Mucosa of gallbladder (tissue), 1 donor: ENCODE measurements at places on chromosomes 1 and 21. TPM values are rescaled to one million over a fixed set of nuclear protein-coding genes. Genes with fewer than 3 reads are reported as not detected.

Gene CDK18
- total RNA-seq: 76.4 TPM

Gene CEP104
- total RNA-seq: 64.1 TPM

Gene MAN1C1
- total RNA-seq: 18.4 TPM

Gene ASAP3
- 40.1 TPM for total RNA-seq

Gene PGLYRP3
- total RNA-seq: not detected

Gene CHI3L2
- total RNA-seq: 2.8 TPM

DNA sequence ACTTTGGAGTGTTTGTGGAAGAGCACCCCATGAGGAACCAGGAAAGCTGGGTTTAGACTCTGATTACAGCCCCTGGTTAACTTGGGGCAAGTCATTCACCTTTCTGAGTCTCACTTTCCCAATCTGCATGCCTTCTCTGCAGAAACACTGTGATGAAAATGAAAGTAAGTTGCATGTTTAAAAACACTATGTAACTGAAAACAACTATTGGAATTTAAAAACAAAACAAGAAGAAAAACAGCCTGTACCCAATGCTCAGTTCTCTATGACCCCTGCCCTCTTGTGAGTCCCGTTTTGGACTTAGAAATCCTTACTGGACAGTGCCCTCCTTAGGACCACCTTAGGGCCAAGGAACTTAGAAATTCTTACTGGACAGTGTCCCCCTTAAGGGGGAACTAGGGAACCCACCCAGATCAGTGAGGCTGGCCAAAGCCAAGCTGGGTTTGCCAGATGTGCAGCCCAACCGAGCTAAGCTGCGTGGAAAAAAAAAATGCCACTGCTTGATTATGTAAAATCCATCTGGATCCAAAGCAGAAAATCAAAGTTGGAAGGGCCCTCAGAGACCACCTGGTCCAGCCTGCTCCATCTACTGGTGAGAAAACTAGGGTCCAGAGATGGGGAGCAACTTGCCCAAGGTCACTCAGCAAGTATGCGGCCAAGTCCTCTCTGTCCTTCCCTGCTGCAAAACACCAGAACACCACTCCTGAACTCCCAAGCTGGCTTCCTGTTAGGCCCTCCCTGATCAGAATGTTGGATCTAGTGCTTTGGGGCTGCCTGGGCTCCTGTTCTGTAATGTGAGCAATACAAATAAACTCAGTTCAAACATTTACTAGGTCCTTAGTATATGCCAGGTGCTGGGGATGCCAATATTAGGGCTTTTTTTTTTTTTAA is 77.7 kb downstream of the MRPL37 start:
- DNase-seq: peak; percentile 66

DNA sequence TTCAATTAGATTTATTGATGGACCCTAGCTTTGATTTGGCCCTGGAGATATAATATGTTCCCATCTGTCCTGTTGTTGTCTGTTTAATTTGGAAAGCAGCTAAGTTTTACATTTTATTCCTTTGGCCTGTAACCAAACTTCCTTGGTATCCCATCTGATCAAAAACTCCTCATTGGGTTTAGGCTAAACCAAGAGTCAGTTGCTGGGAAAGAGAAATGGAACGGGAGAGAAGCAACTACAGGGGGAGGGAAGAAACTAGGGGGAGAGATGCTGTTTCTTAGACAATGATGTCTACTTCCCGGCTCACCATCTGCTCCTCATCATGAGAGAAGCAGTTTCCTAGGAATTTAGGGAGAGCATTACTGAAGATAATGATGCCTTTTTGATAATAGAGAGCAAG is 141.8 kb downstream of the SYT2 start:
- DNase-seq: no peak

- no peak for DNase-seq
These were observed 40.2 kb upstream of the KIF1B start for GRCh38 chr1:10170239-10170574.

- no peak for DNase-seq
These were observed 97.8 kb downstream of the DUSP10 start for GRCh38 chr1:221644145-221644448.

GRCh38 chr1:87104945-87105344 is 190.5 kb downstream of the HS2ST1 start:
- no peak for DNase-seq

- peak; percentile 28 for DNase-seq
These were observed 346.7 kb upstream of the VAMP3 start for GRCh38 chr1:7424352-7424890.

GRCh38 chr21:15852146-15852545 is 122.4 kb downstream of the USP25 start:
- DNase-seq: no peak

DNA sequence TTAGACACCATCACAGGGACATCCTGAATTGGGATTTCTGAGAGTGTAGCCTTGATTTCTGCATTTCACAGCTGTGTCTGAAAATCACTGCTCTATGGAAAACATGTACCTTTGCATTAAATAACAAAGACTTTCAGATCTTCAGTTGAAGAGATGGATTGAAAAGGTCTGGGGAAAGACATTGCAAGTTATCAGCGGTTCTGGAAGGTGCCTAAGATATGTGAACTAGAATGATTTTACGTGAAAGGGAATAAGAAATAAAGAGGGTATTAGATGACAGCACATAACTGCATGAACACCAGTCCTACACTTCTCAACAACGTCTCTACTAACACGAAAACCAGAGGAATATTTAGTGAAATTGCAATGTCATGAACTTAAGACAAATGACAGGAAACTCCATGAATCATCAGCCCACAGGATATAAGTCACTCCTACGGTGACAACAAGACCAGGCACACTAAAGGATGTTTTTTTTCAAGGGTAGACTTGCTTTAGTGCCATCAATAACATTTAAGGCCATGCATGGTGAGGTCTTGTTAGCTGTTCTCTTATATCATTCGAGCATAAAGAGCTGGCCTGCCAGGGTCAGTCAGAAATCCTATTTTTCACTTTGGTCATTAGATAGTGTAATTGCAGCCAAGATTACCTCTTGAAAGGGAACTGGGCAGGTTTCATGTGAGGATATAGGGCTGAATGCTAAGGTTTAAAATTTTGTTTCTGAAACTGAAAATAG is 283.1 kb downstream of the GRIK1 start:
- DNase-seq: no peak

- DNase-seq: no peak
These were observed 58.4 kb upstream of the TENT5B start for GRCh38 chr1:27071049-27071416.

DNA sequence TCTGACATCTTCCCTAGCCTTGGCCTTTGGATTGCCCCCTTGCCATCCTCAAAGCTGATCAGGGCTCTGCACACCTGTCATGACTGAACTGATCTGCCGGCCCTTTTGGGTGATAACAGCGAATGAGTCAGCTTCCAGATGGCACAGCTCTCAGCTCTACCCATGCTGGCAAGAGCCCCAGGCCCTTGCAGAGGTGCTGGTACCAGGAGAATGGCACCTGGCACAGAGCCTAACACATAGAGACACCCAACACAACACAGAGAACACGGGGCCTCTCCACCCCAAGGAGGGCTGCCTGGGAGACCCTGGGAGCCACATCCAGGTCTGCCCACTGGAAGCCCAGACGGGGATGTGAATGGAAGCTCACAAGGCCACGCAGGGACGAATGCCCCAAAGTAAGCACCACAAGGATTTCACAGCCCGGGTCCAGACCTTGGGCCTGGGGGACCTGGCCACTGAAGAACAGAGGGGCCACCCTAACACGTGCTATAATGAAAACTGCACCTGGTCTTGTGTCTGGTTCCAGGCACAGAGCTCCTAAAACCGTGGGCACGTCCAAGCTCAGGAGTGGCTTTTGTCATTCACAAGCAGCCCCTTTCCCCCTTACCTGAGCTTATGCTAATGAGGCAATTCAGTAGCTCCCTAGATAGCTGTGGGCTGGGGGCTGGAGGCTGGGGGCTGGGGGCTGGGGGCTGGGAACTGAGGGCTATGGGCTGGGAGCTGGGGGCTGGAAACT is 160.5 kb downstream of the NPHP4 start:
- DNase-seq: no peak

DNA sequence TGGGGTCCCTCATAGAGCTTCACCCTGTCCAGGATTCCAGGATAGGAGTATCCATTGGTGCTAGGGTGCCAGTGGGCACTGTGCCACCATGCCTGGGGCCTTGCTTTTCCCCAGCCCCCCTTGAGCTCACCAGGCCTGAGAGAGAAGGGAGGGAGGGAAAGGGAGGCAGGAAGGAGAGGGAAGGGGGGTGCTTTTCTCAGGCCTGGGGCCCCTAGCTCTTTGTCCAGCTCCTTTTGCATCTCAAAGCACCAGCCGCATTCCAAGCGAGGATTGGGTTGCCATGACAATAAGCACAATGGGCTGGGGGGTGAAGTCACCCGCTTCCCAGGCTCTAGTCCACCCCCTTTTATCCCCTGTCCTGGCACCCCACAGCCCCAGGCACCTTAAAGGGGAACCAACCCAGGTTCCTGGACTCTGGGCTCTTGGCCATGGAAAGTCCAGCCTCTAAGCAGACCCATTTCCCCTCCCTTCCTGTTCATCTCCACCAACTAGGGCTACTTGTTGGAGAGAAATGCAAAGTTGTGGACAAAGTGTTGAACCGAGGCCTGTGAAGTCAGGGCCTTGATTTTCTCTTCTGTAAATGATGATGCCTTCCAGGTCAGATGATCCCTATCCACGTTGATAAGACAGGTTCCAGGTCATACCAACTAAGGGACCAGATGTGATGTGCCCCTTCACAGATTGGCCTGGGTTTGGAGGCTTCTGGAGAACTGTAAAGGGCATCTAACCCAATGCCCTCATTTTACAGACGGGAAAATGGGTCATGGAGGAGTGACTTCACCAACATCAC is 11.4 kb downstream of the THBS3 start:
- DNase-seq: no peak
